ENCODE measurements at places on chromosomes 12 and 14. TPM values are rescaled to one million over a fixed set of nuclear protein-coding genes. Genes with fewer than 3 reads are reported as not detected.
A peak's percentile ranks its signal among the peaks of the same experiment; 100 is the strongest.

DNA sequence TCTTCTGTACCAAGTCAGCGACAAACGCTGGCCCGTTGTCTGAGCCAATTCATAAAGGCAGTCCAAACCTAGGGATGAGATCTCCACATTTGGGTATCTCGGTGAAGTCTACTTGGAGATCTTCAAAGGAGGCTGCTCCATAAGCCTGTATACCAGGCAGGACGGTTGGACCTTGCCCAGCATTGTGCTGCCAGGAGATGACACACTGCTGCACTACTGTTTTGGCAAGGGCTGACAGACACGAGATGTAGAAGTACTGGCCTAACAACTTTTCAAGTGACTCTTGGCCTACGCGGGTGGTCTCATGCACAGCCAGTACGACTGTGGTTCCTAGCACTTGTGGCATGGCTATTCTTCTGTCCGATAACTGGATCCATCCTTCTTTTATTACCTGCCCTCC, 135.3 kb downstream of the SLC38A6 start:
- no peak for DNase-seq

GRCh38 chr12:113847856-113848255, 118.3 kb downstream of the RBM19 start:
- no peaks in the 10 kb centered on the region for H3K4me1 ChIP-seq
- no peaks in the 10 kb centered on the region for H3K27me3 ChIP-seq
- no peak for DNase-seq
- H3K4me3 ChIP-seq = no peak overlapping the region
- H3K36me3 ChIP-seq = peaks cover 20% of the 10 kb centered on the region

DNA sequence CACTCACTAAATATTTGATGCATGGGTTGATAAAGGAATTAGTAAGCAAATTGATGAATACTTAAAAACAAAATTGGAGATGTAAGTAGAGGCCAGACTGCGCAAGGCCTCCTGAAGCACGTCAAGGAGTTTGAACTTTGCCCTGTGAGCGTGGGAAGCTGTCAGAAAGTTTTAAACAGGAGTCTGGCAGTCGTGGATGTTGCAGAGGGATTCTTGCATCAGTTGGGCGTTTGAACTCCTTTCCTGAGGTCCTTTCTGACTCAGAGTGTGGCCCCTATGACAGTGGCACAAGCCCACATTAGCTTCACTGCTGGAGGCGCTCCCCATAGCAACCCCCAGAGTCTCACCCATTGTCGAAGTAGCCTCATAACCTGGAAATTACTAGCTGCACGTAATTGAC, 17.9 kb upstream of the IL22 start:
- no peak overlapping the region for H3K4me3 ChIP-seq
- no peaks in the 10 kb centered on the region for H3K4me1 ChIP-seq
- no peak overlapping the region for H3K27ac ChIP-seq
- DNase-seq = no peak
- H3K36me3 ChIP-seq = no peaks in the 10 kb centered on the region

- no peak for DNase-seq
- peaks cover 5% of the 10 kb centered on the region for H3K4me1 ChIP-seq
- no peak overlapping the region for H3K4me3 ChIP-seq
- peaks cover 11% of the 10 kb centered on the region for H3K36me3 ChIP-seq
These were observed 9.2 kb downstream of the HEBP1 start for GRCh38 chr12:12990700-12991468.

DNA sequence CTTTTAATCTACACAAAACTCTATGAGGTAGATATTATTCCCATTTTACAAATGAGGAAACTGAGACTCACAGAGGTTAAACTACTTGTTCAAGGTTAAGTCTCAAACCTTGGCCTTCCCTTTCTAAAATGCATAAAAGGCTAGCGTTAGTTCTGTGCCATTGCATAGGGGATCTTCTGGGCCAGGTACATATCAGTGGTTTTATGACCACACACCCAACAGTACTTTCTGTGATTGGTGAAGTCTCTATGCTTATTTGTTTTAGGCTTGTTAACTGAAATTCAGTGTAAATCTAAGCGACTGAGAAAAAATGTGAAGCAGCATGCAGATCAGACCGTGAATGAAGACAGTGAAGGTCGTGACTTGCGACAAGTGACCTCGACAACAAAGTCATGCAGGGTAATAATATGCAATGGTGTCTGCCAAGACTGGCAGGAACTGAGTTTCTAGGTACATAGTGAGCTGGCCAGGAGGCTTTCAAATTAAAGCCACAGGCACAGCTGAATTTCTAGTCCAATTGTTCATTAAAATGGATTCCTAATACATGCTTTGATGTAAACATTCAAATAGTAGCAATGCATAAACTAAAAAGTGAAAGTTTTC, 38.8 kb upstream of the GAS2L3 start:
- H3K27ac ChIP-seq = no peak overlapping the region
- H3K36me3 ChIP-seq = no peaks in the 10 kb centered on the region
- DNase-seq = no peak

DNA sequence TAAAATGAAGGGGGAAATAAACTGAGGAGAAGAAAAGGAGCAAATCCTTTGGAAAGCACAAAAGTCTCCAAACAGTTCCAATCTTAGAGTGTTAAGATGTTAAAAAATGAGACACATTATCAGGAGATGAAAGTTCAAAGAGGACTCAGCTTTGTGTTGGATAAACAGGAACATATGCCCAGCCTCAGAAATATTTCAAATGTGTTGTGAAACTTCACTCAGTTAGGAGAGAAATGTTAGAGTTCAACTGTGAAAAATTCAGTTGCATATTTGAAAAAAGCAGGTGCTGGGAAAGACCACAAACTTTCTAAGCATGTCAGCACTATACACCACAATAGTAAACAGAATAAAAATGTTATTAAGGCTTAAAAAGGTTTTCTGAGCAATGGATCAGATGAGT, 136.8 kb upstream of the PRKD1 start:
- H3K27ac ChIP-seq = no peak overlapping the region
- no peak overlapping the region for H3K4me3 ChIP-seq
- DNase-seq = no peak
- no peaks in the 10 kb centered on the region for H3K36me3 ChIP-seq
- H3K27me3 ChIP-seq = no peaks in the 10 kb centered on the region

- H3K4me3 ChIP-seq = no peak overlapping the region
- H3K4me1 ChIP-seq = no peaks in the 10 kb centered on the region
- no peak overlapping the region for H3K27ac ChIP-seq
- peaks cover 9% of the 10 kb centered on the region for H3K27me3 ChIP-seq
- no peak for DNase-seq
These were observed 456.8 kb downstream of the MED13L start for GRCh38 chr12:115820656-115821055.

GRCh38 chr12:9779209-9779608, 18.5 kb upstream of the CD69 start:
- H3K27me3 ChIP-seq = no peaks in the 10 kb centered on the region
- no peaks in the 10 kb centered on the region for H3K36me3 ChIP-seq
- no peak overlapping the region for H3K27ac ChIP-seq
- no peak overlapping the region for H3K4me3 ChIP-seq

- no peaks in the 10 kb centered on the region for H3K36me3 ChIP-seq
- H3K4me1 ChIP-seq = peaks cover 19% of the 10 kb centered on the region
- no peak overlapping the region for H3K4me3 ChIP-seq
- no peak for DNase-seq
These were observed 772.9 kb downstream of the MED13L start for GRCh38 chr12:115504306-115505290.

DNA sequence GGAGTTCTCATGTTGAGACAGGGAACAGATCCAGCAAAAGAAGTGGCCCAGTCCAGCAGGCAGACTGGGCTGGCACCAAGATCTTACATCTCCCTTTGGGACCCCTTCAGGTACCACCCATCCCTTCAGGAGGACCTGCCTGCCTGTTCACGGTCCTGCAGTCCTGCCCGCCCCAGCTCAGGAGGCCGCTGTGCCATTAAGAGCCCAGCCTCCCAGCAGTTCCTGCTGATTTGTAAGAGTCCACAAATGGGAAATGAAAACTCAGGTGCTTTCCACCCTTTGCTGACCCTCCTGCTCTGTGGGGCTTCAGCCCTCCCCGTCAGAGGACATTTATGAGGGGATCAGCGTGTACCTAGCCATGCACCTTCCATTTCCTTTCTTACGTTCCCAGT, 39.5 kb downstream of the C14orf132 start:
- H3K4me3 ChIP-seq = no peak overlapping the region
- peaks cover 15% of the 10 kb centered on the region for H3K27me3 ChIP-seq
- DNase-seq = peak; percentile 48
- no peaks in the 10 kb centered on the region for H3K36me3 ChIP-seq
- H3K27ac ChIP-seq = no peak overlapping the region

GRCh38 chr12:106722837-106723236, 51.6 kb upstream of the RIC8B start:
- H3K36me3 ChIP-seq = no peaks in the 10 kb centered on the region
- no peaks in the 10 kb centered on the region for H3K4me1 ChIP-seq
- H3K4me3 ChIP-seq = no peak overlapping the region
- H3K27me3 ChIP-seq = no peaks in the 10 kb centered on the region
- no peak overlapping the region for H3K27ac ChIP-seq

- no peaks in the 10 kb centered on the region for H3K4me1 ChIP-seq
- H3K27ac ChIP-seq = no peak overlapping the region
- H3K4me3 ChIP-seq = no peak overlapping the region
- H3K36me3 ChIP-seq = peaks cover 89% of the 10 kb centered on the region
- no peaks in the 10 kb centered on the region for H3K27me3 ChIP-seq
- DNase-seq = no peak
These were observed 26.3 kb downstream of the ALKBH1 start for GRCh38 chr14:77681196-77682157.

DNA sequence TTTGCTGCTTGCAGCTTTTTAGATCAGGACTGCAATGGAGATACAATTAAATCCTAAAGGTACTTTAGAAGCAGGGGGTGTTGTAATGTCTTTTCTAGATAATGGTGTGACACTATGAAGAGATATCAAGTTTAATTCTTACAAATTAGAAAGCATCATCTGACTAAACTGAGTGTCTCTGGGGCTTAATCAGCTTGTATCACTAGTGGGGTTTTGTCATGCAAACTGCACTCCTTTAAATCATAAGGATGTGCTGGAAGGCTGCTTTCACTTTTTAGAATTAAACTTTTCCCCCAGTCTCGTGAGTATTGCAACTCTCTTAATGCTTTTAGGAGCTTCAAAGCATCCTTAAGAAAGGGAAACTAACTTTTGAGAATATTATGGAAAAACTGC, 218.6 kb downstream of the ESR2 start:
- H3K27ac ChIP-seq = no peak overlapping the region
- no peaks in the 10 kb centered on the region for H3K4me1 ChIP-seq
- H3K36me3 ChIP-seq = peaks cover 91% of the 10 kb centered on the region
- no peak for DNase-seq
- no peaks in the 10 kb centered on the region for H3K27me3 ChIP-seq
- H3K4me3 ChIP-seq = no peak overlapping the region

- peaks cover 16% of the 10 kb centered on the region for H3K4me1 ChIP-seq
- H3K36me3 ChIP-seq = peaks cover 89% of the 10 kb centered on the region
- no peak overlapping the region for H3K4me3 ChIP-seq
- no peak overlapping the region for H3K27ac ChIP-seq
These were observed 17.2 kb downstream of the MAP3K12 start for GRCh38 chr12:53481939-53482586.

DNA sequence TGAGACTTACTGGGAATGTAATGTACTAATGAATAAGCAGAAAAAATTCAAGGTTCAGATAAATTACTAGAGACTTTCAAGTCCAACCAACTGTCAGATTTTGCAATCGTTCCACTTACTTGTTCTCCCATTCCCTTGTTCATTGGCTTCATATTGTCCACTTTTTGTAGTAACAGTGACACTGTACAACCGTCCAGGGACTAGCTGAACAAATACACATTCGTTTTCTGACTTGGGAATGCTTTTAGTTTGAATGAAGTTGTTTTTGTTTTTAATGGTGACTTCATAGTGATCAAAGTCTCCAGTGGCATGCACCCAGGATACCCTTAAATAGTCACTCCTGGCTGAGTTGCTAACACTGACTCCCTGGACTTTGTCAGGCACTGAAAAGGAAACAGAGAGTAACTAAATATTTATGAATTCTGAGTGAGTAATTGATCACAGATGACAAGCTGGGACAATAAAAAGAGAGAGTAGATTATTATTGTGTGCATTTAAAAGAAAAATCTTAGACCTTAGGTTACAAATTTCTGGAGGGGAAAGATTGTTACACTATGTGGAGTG, 65.4 kb downstream of the PTPRB start:
- no peaks in the 10 kb centered on the region for H3K27me3 ChIP-seq
- no peak overlapping the region for H3K4me3 ChIP-seq
- H3K36me3 ChIP-seq = peaks cover 72% of the 10 kb centered on the region
- no peaks in the 10 kb centered on the region for H3K4me1 ChIP-seq
- no peak overlapping the region for H3K27ac ChIP-seq
- no peak for DNase-seq

GRCh38 chr14:94989946-94990345, 167.4 kb downstream of the DICER1 start:
- H3K4me3 ChIP-seq = no peak overlapping the region
- no peaks in the 10 kb centered on the region for H3K36me3 ChIP-seq
- no peaks in the 10 kb centered on the region for H3K27me3 ChIP-seq
- DNase-seq = no peak
- no peak overlapping the region for H3K27ac ChIP-seq
- no peaks in the 10 kb centered on the region for H3K4me1 ChIP-seq

DNA sequence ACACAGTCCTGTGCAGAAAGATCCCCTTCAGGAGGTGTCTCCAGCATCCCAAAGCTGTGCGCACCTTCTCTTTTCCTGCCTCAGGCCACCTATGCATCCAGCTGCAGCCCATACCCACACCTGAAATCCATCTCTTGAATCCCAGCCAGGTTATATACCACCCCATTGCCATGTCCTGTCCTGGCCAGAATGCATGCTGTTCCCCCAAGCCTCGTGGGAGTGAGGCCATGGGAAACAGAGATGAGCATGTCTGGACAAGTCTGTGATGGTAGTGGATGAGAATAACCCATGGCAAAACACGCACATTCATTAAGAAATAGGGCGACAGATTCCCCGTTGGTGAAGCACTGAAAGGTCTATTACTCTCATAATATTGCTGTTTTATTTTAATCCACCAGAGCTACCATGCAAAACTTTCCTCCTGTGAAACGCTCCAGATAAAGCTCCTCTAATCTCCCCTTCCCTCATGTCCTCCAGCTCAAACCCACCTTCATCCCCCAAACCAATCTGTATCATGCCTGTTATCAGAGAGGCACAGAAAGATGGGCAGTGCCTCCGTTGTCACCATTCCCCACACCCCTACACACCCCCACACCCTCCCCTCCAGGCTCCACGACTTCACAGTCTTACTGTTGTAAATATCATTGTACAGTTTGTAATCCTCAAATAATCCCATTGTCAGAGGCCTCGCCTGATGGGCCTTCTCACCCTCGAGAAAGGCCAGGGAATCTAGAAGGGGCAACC, 97.5 kb upstream of the FKBP4 start:
- no peak overlapping the region for H3K27ac ChIP-seq
- no peak for DNase-seq
- H3K27me3 ChIP-seq = no peaks in the 10 kb centered on the region
- H3K4me1 ChIP-seq = peaks cover 5% of the 10 kb centered on the region
- no peaks in the 10 kb centered on the region for H3K36me3 ChIP-seq
- no peak overlapping the region for H3K4me3 ChIP-seq

GRCh38 chr12:85356596-85357385, 76.8 kb downstream of the ALX1 start:
- H3K36me3 ChIP-seq = no peaks in the 10 kb centered on the region
- H3K27me3 ChIP-seq = no peaks in the 10 kb centered on the region
- no peak overlapping the region for H3K4me3 ChIP-seq
- DNase-seq = no peak

- peak within 1 kb of the TSS; percentile 42 for H3K4me3 ChIP-seq
- H3K27me3 ChIP-seq = no peaks in the 10 kb centered on the region
- H3K36me3 ChIP-seq = no peaks in the 10 kb centered on the region
- peaks cover 29% of the 10 kb centered on the region for H3K4me1 ChIP-seq
- no peak within 1 kb of the TSS for H3K27ac ChIP-seq
These were observed at the start of gene LGR5 for GRCh38 chr12:71439613-71440344. TSS of gene LGR5 (plus strand) at chr12:71439798. CDS start at chr12:71440081, 283 bp downstream.

Gene KRT83
- total RNA-seq = not detected

Gene KERA
- not detected for total RNA-seq

Gene ADGRD1
- total RNA-seq = 8.6 TPM

Gene TSFM
- 16.3 TPM for total RNA-seq

Gene TEX52
- not detected for total RNA-seq

Gene AQP5
- 0.30 TPM for total RNA-seq

Data from spleen (tissue), 13 donors.